Right atrium auricular region (tissue), 2 donors: ENCODE measurements at places on chromosomes 16 and 17. TPM values are rescaled to one million over a fixed set of nuclear protein-coding genes. Genes with fewer than 3 reads are reported as not detected.
A peak's percentile ranks its signal among the peaks of the same experiment; 100 is the strongest.

KRT15 gene
- total RNA-seq: 0.47 TPM

RNF43 gene
- total RNA-seq: 5.5 TPM

DRC3 gene
- total RNA-seq: 0.94 TPM

KRT14 gene
- 20.3 TPM for total RNA-seq

WFIKKN1 gene
- 0.71 TPM for total RNA-seq

AIPL1 gene
- total RNA-seq: not detected

GRCh38 chr16:16890964-16891363, 512.0 kb downstream of the NPIPA7 start:
- DNase-seq: no peak

DNA sequence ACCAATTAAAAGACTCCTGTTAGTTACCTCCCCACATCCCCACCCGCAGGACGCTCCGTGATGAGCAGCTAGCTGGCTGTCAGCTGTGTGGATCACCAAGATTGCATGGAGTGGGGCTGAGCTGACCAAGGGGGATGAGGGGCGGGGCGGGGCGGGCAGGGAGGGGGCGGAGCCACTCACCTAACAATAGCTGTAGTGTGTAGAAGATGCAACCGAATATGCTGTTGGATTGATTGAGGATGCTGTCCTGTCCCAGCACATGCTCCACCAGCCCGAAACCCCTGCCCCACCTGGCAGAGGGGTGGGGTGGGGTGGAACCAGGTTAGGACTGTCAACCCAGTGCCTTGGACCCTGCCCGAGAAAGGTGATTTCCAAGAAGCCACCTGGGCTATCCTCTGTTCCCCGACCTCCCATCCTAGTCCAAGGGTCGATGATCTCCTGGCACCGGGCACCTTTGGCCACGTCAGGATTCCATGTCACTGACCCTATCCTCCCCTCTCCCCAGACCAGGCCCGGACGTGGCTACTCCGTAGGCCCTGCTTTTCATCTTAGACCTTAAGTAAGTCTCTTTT, 1.4 kb downstream of the VKORC1 start:
- DNase-seq: no peak

DNA sequence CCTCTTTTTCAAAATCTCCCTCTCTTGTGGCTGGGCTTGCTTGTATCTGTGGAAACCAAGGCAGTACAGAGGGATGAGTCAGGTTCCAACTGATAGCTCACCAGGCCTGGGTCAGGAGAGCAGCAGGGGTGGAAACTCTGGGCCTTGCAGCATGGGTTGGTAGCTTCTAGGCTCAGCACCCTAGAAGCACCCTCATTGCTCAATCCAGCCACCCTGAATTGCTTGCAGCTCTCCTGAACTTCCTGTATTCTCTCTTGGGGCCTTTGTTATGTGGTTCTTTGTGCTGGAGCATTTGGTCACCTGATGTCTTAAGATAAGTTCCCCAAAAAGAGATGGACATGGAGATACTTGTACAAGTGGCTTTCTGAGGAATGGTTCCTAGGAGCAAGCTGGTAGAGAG, 169.4 kb downstream of the IRX5 start:
- DNase-seq: no peak

- no peak for DNase-seq
Observed at GRCh38 chr16:15919331-15919730, 30.1 kb upstream of the ABCC1 start.

- DNase-seq: no peak
Observed at GRCh38 chr16:69762814-69763598, 874 bp downstream of the WWP2 start.

DNA sequence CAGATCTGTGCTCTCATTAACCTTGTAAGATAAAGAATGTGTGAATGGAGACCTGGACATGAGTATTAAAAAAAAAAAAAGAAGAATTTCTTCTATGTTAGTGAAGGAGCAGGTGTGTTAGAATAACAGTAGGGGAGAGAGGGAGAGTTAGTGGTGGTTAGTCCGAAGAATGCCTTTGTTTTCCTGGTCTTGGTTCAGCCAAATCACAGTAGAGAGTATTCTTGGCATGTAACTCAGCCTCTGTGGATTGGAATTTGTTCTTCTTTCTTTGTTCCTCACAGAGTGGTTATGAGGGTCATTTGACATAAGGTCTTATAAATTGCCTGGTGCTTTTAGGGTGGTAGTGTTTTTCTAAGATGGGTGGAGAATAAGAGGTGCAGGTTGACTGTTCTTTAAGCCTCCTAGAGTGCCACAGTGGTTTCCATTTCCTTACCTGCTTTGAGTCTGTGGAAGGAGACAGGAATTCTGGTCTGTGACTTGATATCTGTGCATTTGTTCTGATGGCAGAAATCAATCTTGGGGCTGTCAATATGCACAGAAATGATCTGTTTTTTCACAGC, 17.6 kb downstream of the NUP93 start:
- DNase-seq: no peak

- DNase-seq: no peak
Observed at GRCh38 chr16:30069611-30070462, 4.3 kb downstream of the ALDOA start.

- peak; percentile 70 for DNase-seq
Observed at GRCh38 chr17:78272181-78272913, 40.9 kb downstream of the TMEM235 start.

DNA sequence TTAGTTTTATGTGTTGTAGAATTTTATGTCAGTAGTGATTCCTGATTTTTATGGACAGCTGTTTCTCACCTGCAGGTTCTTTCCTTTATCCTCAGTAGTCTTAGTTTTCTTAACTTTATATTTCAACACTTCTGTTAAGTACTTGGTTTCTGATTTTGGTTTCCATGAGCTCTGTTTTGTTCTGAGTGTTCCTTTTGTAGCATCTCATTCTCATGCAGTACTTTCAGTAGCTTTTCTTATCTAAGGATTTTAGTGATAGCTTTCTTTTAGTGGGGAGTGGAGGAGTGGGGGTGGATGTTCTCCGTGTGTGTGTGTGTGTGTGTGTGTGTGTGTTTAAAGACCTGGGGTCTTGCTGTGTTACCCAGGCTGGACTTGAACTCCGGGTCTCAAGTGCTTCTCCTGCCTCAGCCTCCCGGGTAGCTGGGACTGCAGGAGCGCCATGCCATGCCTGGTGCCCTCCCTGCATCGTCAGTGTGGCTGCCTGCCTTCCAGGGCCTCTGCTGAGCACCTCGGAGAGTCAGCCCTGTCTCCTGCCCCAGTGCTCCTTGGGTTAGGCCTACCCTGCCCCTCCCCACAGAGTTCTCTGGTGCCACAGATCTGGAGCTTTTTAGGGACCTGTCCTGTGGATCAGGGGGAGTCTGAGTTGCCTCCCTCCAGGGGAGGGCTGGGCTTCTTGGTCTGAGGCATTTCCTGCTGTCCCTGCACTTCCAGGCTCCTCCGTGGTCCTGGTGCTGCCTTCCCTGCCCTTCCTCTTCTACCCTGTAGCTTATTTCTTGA, 4.3 kb upstream of the ZNF750 start:
- DNase-seq: no peak

DNA sequence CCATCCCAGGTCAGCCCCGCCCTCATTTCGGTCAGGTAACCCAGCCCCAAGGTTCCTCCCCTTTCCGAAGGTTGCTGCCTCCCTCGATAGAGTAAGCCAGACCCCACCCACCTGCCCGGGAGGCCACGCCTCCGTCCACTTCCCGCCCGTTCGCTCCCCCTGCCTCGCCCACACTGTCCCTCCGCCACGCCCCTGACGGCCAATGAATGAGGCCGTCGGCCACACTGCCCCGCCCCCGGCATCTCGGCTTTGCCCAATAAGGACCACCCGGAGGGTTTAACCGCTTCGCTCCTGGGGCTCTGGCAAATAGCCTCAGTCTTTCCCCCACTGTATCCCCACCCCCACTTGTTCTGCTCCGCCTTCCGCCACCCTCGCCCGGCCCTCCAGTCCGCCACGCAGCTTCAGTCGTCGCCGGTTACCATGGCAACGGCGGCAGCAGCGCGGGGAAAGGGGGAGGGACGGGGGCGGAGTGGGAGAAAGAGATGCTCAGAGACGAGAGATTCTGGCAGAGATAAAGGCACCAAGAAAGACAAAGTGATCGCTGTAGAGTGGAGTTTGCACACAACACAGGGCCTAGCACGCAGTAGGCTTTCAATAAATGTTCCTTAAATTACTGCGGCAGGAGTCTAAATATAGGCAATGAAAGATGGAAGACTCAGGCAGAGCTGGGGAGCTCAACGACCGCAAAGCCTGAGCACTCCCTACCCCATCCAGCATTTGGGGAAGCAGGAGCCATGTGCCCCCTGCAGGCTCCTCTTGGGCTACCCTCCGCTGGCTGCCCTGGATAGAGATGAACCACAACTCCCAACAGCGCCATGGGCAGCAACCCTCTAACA, 5.1 kb downstream of the DLG4 start:
- peak; percentile 98 for DNase-seq

GRCh38 chr17:29629839-29630238, 7.1 kb upstream of the CORO6 start:
- no peak for DNase-seq
